ENCODE measurements at places on chromosomes 16 and 17. TPM values are rescaled to one million over a fixed set of nuclear protein-coding genes. Genes with fewer than 3 reads are reported as not detected.

WNT3 gene
- total RNA-seq, result 0.67 TPM

CCDC200 gene
- total RNA-seq, result not detected

VPS4A gene
- total RNA-seq, result 33.6 TPM

ABCC11 gene
- 0.19 TPM for total RNA-seq

SYNGR3 gene
- 1.7 TPM for total RNA-seq

LRRC59 gene
- 48.3 TPM for total RNA-seq

IL17C gene
- 1.2 TPM for total RNA-seq

CSH2 gene
- not detected for total RNA-seq

GAST gene
- total RNA-seq, result not detected

ADAD2 gene
- total RNA-seq, result 8.8 TPM

MYL4 gene
- 0.55 TPM for total RNA-seq

MXRA7 gene
- 116 TPM for total RNA-seq

TMIGD1 gene
- total RNA-seq, result not detected

PRR15L gene
- total RNA-seq, result not detected

TPSG1 gene
- not detected for total RNA-seq

CCL4 gene
- total RNA-seq, result 40.5 TPM

XAF1 gene
- 69.0 TPM for total RNA-seq

SLC38A8 gene
- total RNA-seq, result not detected

KRTAP3-2 gene
- total RNA-seq, result not detected

KRTAP9-4 gene
- not detected for total RNA-seq

CES1 gene
- total RNA-seq, result 17.9 TPM

NLRC5 gene
- 401 TPM for total RNA-seq

MINK1 gene
- 59.9 TPM for total RNA-seq

ZDHHC1 gene
- total RNA-seq, result 20.9 TPM

TBX4 gene
- not detected for total RNA-seq

KRTAP1-1 gene
- not detected for total RNA-seq

All from spleen (tissue), 13 donors.